ENCODE measurements at places on chromosomes 5 and 9. TPM values are rescaled to one million over a fixed set of nuclear protein-coding genes. Genes with fewer than 3 reads are reported as not detected.

Gene MARVELD2
- total RNA-seq, result 20.6 TPM

- no peak for DNase-seq
These were observed 181.0 kb upstream of the GHR start for GRCh38 chr5:42242210-42242609.

DNA sequence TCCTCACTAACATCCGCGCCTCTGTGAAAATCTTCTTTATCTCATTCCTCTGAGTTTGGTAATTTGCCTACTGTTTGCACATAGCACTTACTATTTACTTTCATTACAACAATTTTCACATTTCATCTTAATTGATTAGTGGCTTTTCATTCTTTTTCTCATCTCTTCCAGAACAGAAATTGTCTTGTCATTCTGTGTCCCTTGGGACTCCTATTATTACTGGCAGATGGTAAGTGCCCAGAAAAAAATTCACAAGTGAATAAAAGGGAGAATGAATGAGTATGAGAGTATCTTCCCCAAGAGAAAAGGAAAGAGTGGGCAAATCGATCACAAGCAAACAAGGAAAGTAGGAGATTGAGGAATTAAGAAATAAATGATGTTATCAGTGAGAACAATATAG, 876.1 kb downstream of the TLE4 start:
- DNase-seq, result no peak

Gene APBA1
- total RNA-seq, result 11.3 TPM

Gene IL5
- not detected for total RNA-seq

DNA sequence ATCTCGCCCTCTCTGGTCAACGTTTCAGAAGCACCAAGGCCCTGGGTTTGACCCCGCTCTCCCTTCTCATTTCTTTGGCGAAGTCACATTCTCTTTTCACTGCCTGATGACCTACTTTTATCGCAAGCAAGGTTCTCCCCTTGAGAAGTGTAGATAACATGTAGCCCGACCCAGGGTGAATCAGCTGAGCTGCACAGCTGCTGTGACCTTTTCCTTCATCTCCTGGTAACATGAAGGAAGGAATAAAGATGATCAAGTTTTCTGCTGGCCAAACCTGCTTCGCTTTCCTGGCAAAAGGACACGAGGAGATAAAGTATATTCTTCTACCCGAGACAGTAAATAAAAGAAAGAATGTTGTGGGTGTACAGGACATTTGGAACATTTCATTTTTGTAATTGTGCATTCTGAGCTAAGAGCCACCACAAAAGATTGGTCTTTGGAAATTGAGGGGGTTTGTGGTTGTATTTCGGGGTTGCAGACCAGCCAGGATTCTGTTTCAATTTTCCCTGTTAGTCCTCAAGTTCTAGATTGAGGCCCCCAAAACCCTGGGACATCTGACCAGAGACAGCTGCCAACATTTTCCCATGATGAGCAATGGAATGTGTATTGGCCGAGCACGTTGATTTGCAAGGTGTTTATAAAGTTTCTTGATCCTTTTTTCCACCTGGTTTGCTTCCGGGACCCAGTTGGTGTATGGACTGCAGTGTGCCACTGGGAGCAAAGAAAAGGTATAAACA, 155.1 kb upstream of the ZNF462 start:
- DNase-seq, result no peak

Gene TERT
- not detected for total RNA-seq

Gene CD274
- 2.9 TPM for total RNA-seq

DNA sequence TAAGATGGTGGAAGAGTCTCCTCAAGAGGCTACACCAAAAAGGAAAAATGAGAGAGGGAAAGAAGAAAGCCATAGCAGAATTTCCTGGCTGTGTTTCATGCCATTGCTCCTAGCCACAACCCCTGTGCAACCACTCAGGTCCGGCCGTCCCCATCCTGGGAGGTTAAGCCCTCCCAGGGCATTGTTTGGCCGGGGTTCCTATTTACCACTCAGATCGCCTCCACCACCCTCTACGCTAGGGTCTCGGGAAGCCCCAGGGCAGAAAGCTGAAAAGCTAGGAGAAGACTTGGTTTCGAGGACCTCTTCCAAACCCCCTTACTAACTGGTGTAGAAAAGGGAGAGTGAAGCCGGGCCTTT, 715 bp downstream of the RC3H2 start:
- DNase-seq, result peak; percentile 31

Gene GGTA1
- 3.5 TPM for total RNA-seq

DNA sequence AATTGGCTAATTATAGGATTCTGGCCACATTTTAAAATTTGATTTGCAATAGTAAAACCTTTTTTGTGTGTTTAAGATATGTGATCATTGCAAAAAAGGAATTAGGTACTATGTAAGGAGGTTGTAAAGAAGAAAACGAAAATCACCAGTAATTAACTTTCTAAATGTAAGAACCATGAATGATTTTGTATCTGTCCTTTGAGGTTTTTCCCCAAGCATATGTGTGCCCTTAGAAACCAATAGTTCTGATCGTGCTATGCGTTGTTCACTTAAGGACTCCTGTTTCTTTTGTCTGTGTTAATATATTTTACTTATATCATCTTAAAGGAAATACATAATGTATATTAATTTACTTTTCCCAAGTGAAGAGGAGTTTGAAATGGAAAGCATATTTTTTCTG, 410.2 kb downstream of the PSAT1 start:
- DNase-seq, result no peak

DNA sequence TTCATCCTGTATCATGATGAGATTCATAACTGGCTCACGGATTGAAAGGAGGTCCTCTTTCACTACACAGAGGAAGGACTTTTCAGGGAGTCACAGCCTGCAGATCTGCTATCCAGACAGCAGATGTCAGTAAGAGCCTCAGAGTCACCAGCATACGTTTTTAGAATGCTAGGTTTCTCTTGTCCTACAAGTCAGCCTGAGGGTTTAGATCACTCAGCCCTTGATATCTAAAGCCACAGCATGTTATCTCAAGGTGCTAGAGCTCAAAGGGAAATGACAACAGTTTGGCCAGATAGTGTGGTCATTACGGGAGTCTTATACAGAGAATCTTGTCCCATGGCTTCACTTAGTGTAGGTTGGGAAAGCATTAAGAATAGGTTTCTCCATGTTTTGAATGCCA, 30.9 kb upstream of the SLC46A2 start:
- DNase-seq, result no peak

DNA sequence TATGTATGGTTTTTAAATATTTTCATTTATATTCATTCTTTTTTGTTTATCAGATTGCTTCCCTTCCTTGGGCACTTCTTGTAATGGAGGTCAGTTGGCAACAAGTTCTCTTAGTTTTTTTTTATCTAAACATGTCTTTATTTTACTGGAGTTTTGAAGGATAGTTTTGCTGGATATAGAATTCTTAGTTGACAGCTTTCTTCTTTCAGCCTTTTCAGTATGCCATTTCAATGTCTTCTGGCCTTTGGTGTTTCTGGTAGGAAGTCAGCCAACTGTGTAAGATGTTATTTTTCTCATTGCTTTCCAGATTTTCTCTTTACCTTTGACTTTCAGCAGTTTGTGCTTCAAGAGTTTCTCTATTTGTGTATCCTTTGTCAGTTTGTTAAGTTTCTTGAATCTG, 14.2 kb downstream of the SLC12A2 start:
- no peak for DNase-seq

Gene DNM1
- 7.5 TPM for total RNA-seq

Gene FREM1
- total RNA-seq, result 5.9 TPM

- no peak for DNase-seq
These were observed 97.4 kb upstream of the TRIM32 start for GRCh38 chr9:116589392-116590354.

Gene PPP3R2
- total RNA-seq, result not detected

- peak; percentile 74 for DNase-seq
These were observed 647.2 kb downstream of the BNC2 start for GRCh38 chr9:16223074-16223871.

Gene TRIM52
- 18.8 TPM for total RNA-seq

DNA sequence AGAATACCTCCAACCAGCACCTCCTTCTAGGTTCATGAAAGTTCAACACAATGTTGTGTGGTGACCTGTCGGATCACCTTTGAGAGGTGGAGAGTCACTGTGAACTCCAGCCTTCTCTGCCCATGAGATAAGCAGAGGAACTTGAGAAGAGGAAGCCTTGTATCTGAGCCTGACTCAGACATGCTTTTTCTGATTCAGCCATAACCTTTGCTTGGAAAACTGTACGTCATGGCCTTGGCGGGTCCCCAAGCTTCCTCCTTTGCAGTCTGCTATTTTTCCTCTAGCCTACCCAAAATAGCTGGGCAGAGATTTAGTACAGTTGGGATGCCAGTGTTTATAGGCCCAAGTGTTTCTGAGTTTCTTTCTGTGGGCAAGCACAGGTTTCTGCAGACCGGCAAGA, 274.7 kb downstream of the CETN3 start:
- peak; percentile 38 for DNase-seq

DNA sequence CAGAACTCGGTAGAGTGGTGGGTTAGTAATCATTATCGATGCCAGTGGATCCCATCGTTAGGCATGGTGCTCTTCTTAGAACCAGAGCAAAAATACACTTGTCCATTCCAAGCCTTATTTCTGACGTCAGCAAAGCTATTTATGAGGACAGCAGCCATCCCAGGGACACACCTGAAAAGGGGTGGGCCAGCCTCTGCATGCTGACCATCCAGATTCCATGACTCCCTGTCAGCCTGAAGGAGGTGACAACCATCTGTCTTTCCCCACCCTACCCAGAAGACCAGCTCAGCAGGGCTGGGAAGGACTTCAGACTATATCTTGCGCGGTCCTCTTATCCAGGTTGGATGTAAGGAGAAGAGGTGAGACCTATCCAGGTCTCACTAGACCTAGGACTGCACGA, 5.7 kb upstream of the NIPAL4 start:
- DNase-seq, result no peak

Gene SLC6A7
- 19.8 TPM for total RNA-seq
